ENCODE measurements at places on chromosomes 11 and 22.

DNA sequence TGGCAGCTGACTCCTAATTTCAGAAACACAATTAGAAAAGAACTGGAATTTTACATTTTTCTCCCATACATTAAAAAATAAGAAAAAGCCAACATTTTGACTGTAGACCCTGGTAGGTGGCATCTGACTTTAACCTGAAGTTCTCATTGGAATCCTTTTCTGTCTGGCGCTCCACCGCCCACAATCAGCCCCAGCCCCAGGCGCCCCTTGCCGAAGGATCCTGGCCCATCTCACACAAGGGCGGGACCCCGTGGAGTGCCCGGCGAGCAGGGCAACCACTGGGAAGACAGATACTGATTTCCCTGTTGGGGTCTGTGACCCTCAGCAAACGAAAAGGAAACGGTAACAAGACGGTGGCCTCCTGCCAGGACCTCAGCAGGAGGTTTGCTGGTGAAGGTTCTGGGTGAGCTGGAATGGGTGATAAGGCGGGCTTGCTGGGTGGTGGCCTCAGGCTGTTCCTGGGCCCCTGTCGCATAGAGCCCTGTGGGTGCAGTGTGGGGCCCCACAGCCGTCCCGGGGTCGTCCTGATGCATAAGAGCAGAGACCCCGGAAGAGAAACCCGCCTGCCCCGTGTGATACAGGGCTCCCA is 15.7 kb downstream of the TSPO start:
- no peak for DNase-seq

- peak; percentile 18 for DNase-seq
These were observed 1.3 kb downstream of the HIRA start for GRCh38 chr22:19429950-19430889.

DNA sequence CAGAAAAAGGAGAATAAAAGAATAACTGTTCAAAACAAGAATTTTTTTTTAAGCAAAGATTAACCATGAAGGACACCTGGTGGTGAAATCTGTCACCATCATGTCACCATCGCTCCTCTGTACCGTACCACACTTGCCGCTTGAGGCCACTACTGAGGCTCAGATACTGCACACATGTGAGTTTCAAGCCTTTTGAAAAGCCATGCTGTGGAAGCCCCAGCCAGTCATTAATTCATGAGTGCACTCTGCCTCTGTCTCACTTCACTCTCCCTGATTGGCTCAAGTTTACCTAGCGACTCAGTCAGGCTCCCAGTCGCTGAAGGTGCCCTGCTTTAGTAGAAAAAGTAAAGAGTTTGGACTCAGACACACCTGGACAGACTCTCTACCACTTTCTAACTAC is 6.6 kb upstream of the MS4A12 start:
- peak; percentile 14 for DNase-seq

GRCh38 chr22:22578702-22579424 is 19.8 kb upstream of the PRAME start:
- DNase-seq: peak; percentile 42

GRCh38 chr11:116386118-116386699 is 386.6 kb downstream of the BUD13 start:
- DNase-seq: no peak

DNA sequence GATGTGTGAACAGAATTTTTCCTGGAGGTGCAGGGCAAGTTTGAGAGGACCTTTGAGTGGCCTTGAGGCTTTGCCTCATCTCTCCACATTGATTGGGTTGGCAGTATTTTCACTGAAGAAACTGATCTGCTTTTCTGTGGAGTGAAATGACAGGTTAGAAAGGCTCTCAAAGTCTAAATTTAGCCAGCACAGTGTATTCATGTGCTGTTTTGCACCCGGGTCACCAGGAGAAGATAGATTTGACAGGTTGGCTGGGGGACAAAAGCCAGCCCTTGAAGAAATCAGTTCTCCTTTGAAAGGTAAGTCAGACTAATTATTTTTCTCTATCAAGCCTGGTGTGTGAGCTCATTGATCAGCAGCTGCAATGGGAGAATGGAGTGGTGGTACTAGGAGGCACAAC is 152.9 kb downstream of the DBX1 start:
- no peak for DNase-seq
